ENCODE measurements at places on chromosomes 6 and 20. TPM values are rescaled to one million over a fixed set of nuclear protein-coding genes. Genes with fewer than 3 reads are reported as not detected.

- DNase-seq: peak; percentile 30
These were observed 26.3 kb downstream of the ALDH5A1 start for GRCh38 chr6:24520929-24521546.

GRCh38 chr20:11676630-11677287 is 240.9 kb upstream of the BTBD3 start:
- peak; percentile 42 for DNase-seq

DNA sequence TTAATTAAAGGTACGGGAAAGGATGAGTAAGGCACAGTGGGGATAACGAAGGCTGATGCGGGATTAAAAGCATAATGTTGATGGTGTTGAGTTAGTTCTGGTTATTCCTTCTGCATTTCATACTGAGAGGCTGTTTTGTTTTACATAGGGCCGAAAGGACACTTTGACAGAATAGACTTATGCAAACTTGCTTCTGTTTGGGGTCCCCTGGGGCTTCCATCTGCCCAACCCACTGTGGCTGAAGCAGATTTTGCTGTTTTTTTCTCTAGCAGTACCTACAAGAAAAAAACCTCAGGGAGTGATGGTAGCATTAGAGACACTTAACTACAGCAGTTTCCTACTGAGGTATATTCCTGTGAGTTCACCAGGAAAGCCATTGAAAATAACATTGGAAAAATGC is 136.1 kb upstream of the SUPT3H start:
- DNase-seq: no peak

- no peak for DNase-seq
These were observed 57.5 kb downstream of the MKKS start for GRCh38 chr20:10376270-10377075.

GRCh38 chr6:76982476-76983199 is 480.7 kb downstream of the HTR1B start:
- no peak for DNase-seq

DNA sequence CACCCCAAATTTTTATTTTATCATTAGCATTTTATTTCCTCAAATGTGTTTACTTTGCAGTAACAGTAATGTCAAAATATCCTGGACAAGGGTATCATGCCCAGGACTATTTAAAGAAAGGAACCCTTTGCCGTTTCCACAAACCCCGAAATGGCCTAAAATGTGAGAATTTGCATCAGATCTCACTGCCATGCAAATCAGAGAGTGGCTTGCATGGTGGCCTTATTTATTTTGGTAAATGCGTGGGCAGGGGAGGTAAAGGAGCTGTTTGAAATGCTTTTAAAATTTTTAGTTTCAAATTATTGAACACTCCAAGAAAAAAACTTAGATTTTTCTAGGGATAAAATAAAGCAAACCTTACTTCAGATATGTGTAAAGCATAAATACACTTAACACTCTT is 43.8 kb downstream of the ADAT2 start:
- DNase-seq: no peak

- no peak for DNase-seq
These were observed 18.7 kb downstream of the HLA-DMB start for GRCh38 chr6:32922083-32922482.

The PRR18 gene
- total RNA-seq: 0.67 TPM

The RNF8 gene
- total RNA-seq: 8.0 TPM

All from thyroid gland (tissue), 4 donors.